ENCODE measurements at places on chromosomes 6 and 20.

GRCh38 chr20:25669826-25670422, 26.7 kb downstream of the ZNF337 start:
- no peak for DNase-seq

DNA sequence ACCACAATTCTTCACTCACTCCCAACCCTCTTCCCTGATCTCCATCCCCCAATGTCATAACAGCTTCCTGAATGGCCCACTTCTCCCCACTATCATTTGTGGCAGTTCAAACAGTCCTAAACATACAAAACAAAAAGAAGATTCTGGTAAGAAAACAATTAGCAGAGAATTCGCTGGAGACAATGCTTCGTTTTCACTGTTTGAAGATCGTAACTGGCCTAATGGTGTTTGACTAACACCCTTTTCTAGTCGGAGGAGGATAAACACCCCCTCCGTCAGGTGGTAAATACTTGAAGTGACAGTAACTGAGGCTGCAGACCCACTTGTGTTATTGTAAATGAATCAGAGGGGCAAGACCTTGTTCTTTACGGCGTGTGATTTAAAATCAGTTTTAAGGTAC, 3.8 kb downstream of the EYA2 start:
- no peak for DNase-seq

DNA sequence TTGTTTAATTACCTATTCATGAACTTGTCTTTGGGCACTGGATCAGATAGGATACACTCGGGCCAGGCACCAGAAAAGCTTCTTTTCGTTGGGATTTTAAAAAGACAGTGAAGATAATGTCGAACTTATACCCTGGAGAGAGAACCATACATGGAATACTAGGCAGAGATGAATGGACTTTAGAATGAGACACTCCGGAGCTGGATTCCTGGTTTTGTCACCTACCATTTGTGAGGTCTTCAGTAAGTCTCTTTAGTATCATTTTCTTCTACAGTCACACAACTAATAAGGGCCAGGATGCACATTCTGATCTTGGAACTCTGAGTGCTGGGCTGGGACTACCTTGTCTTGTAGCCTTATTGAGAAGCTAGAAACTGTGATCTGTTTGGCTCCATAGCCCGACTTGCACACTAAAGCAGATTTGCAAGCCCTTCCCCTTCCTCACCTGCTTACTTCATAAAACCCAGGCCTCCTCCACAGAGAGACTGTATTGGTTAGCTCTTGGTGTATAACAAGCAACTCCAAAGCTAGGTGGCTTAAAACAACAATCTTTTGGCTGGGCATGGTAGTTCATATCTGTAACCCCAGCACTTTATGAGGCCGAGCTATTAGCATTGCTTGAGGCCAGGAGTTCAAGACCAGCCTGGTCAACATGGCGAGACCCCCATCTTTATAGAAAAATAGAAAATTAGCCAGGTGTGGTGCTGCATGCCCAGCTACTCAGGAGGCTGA, 7.4 kb upstream of the IFT52 start:
- no peak for DNase-seq

DNA sequence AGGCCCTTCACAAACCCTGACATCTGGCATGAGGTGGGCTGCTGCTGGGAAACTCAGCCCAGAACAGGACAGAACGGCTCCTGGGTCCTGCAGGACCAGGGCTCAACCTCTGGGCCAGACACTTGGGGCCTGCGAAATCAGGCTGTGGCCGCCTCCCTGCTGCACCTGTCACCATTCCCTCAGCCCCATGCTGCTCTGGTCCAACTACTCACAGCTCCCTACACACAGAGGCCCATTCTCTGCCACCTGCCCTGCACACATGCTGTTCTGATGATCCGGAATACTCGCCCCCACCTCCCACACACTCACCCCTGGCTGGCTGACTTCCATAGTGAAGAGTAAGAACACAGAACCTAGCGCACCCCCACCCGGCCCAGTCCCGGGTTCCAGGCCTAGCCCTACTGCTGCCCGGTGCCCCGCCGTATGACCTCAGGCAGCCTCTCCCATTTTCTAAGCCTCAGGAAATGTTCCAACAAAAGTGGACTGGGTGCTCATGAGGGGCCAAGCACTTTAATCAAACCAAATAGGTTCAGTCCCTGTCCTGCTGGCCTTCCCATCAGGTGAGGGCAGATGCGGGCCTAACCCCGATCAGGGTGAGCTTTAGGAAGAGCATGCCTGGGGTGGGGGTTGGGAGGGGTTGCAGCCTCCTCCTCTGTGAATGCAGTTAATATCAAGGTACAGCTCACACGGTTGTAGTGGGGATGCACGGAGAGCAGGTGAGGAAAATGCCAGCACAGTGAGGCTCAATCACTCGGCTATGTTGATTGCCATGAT, 3.9 kb downstream of the PEDS1 start:
- DNase-seq: no peak

DNA sequence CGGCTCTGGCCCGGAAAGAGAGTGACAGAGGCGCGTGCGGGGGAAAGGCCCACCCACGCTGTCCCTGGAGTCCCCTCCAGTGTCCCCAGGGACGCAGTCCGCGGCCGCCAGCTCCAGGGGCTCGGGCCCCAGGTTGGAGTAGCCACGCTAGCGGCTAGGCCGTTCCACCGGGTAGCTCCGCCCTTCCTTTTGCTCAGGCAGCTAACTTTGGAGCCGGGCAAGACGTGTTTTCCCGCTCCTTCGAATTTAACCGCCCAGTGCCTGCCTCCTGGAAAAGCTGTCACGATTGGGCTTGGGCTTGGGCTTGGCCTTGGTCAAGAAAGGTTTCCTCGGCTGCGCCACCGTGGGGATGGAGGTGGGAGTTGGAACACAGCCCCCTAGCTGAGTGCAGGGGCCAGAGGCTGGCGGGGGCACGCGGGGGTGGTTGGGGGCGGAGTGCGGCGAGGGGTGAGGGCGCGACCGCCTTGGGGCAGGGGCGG, 4.7 kb downstream of the LINC00237 start:
- peak; percentile 52 for DNase-seq

GRCh38 chr6:5025911-5026819, 22.3 kb upstream of the RPP40 start:
- DNase-seq: peak; percentile 33

GRCh38 chr6:4157506-4157905, 22.1 kb upstream of the ECI2 start:
- no peak for DNase-seq

GRCh38 chr20:33554914-33555420, 65.1 kb downstream of the CBFA2T2 start:
- DNase-seq: no peak

DNA sequence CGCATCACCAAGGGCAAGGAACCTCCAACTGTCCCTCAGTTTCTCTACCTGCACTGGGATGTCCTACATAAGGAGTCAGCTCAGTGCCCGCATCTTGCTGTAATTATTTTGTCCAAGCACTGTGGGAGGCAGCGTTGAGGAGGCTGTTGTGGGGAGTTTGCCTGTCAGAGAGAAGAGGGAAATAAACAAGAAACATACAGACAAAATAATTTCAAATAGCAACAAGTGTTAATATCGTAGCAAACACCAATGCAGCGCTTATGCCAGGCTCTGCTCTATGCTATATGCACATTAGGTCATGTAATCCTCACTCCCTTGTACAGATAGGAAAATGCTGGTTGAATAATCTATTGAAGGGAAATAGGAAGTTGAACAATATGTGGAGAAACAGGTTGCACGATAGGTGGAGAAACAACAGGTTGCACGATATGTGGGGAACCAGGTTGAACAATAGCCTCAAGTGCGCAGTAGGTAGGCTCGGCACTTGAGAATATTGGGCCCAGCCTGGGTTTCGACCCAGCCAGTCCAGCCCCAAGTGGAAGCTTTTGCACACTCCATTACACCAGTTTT, 91.2 kb upstream of the SIRPA start:
- no peak for DNase-seq

DNA sequence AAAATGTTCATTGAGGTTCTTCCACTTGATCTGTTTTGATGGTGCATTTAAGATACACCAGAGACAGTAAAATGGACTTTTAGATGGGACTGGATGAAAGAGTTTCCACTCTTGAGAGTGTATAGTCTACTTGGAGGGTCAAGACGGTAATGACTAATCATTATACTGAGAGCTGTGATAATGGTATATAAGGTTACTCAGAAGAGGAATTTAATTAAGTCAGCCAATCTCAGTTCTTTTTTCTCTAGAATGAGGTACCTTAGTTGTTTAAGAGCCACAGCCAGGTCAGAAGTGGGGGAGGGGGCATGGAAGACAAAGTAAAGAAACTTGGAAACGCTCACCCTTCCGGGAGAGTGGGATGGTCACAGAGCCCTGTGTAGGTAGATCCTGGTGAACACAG, 123.9 kb downstream of the MAP3K4 start:
- no peak for DNase-seq

DNA sequence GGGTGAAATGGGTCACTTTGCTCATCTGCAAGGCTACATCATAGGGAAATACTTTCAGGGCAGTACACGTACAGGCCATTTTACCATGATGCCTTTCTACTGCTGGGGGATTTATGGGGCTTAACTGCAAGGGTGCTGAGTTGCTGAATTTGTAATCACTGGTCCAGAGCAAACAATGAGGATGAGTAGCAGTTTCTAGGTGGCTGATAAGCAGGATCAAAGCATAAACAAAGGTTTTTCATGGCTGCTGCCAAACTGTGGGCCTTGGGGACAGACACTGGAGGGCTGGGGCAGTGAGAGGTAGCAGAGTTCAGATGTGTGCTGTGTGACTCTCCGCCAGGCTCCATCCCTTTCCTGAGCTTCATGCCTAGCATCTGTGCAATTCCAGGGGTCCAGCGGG, 68.3 kb downstream of the CNBD2 start:
- DNase-seq: no peak

GRCh38 chr6:73200735-73201134, 24.6 kb downstream of the KHDC1L start:
- no peak for DNase-seq

GRCh38 chr6:62390401-62390800, 104.4 kb upstream of the KHDRBS2 start:
- DNase-seq: no peak

GRCh38 chr6:131124336-131125071, 10.8 kb upstream of the AKAP7 start:
- DNase-seq: no peak

- no peak for DNase-seq
Observed at GRCh38 chr6:128848212-128848935, 34.6 kb upstream of the LAMA2 start.

GRCh38 chr6:44062771-44063560, 64.3 kb downstream of the MRPL14 start:
- DNase-seq: peak; percentile 43

DNA sequence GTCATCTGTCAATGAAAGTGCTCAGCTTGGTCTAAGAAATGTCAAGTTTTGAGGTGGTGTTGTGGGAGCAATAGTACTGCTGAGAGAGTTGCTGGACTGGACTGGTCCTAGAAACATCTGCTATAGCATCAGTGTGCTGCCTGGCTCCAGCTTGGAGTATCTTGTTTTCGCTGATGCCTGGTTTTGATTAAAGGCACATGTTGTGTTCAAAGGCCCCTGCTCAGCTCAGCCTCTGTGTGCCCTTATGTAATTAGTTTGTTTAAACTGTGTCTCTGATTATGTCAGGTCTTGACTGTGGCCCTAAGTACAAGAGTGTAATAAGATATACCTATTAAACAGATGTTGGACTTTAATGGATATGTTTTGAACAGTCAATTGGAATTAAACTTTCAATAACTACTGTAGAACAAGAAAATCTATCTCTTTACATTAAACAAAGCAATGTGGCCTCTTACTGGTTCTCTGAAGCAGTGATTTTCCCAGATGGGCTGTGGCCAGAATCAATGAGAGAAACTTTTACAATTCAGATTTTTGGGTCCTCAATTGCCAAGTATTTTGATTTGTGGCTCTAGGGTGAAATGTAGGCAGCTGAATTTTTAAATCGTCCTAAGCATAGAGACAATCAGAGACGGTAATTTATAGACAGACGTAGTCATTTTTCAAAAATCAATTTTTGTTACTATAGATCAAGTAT, 668.2 kb downstream of the DHX35 start:
- DNase-seq: no peak

GRCh38 chr6:19024737-19025136, 637.6 kb downstream of the RNF144B start:
- DNase-seq: no peak

GRCh38 chr6:37676071-37676470, 21.6 kb downstream of the MDGA1 start:
- no peak for DNase-seq

GRCh38 chr6:132101535-132101934, 150.4 kb upstream of the CCN2 start:
- no peak for DNase-seq

- no peak for DNase-seq
Observed at GRCh38 chr6:136079701-136080565, 170.2 kb downstream of the MTFR2 start.

GRCh38 chr6:105595829-105596228, 192.9 kb upstream of the PREP start:
- no peak for DNase-seq

DNA sequence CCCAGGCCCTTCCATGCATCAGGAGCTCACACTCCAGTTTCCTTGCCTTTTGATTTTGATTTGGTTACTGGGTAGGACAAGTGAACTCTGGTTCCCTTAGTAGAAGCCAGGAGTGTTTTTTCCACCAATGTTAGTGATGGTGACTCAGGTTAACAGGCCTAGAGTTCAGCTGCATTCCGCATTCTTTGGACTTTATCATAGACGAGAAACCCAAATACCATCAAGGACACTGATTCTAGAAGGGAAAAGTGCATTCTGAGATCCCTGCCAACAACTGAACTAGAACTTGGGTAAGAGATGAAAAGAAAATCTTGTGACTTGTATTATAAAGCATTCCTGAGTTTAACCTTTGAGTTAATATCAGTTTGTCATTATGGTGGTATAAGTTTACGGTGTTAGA, 8.9 kb downstream of the GSS start:
- DNase-seq: no peak

GRCh38 chr6:127956260-127956888, 55.5 kb upstream of the THEMIS start:
- DNase-seq: no peak

- no peak for DNase-seq
Observed at GRCh38 chr6:139156551-139156950, 21.7 kb downstream of the HECA start.

GRCh38 chr6:25971187-25971821, 8.7 kb downstream of the TRIM38 start:
- no peak for DNase-seq

- DNase-seq: no peak
Observed at GRCh38 chr6:142459271-142459670, 157.5 kb downstream of the ADGRG6 start.

DNA sequence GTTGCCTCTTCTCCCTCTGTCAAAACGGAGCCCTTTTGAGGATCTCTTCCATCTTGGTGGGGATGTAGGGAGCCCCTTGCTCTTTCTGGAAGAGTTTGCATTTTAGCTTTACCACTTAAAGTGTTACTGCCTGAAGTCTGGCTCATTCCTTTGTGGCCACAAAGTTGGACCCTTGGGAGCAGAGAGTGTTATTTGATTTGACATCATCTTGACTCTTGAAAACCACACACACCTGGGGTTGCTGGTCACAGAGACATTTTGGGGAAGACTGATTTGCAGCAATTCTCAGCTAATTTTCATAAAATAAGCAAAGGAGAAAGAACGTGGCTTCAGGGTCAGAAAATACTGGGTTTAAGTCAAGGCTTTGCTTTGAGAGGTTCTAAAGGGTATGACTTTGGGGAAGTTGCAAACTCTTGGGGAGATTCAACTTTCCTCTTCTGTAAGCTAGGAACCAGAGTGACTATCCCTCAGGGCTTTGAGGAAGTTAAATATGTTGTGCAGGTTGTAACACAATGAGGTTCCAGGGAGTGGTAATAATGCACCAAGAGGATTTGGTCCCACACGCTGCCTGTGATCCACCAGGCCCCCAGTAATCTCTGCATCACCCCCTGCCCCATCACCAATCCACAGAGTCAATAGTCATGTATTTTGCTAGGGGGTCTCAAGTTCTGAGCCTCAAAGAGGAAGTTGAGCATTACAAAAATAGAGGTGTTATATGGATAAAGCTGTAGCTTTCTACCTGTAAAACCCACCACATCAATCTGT, 141.6 kb upstream of the SLC24A3 start:
- no peak for DNase-seq

All from activated T-cell treated with anti-CD3 and anti-CD28 coated beads, Interleukin-2, amount 50 U/mL, for 24 hours (primary cell).